Amygdala (tissue), 56 donors: ENCODE measurements at places on chromosomes 7 and 10.
A peak's percentile ranks its signal among the peaks of the same experiment; 100 is the strongest.

- DNase-seq, result no peak
Measured at GRCh38 chr10:112898540-112899390, 51.3 kb upstream of the TCF7L2 start.

DNA sequence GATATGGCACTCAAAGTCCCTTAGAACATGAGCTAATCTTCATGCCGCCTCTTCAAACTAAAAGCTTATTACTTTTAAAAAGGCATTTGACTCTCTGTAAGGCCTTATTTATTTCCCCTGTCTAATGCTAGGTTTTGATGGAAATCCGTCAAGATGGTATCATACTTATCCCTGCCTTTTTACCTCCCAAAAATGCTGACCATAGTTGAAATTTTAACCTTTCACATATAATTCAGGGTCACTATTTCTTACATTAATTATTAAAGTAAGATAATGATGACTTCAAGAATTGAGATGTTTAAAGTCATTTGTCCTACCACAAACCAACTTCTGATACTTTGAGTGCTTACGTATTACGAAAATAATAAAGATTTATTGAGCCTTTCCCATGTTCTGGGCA, 12.3 kb upstream of the OSBPL3 start:
- no peak for DNase-seq

- DNase-seq, result no peak
Measured at GRCh38 chr10:36341471-36341870, 699.4 kb upstream of the FZD8 start.

GRCh38 chr10:15879663-15880062, 19.4 kb upstream of the MINDY3 start:
- no peak for DNase-seq

GRCh38 chr7:66348959-66349358, 143.8 kb downstream of the TPST1 start:
- no peak for DNase-seq

DNA sequence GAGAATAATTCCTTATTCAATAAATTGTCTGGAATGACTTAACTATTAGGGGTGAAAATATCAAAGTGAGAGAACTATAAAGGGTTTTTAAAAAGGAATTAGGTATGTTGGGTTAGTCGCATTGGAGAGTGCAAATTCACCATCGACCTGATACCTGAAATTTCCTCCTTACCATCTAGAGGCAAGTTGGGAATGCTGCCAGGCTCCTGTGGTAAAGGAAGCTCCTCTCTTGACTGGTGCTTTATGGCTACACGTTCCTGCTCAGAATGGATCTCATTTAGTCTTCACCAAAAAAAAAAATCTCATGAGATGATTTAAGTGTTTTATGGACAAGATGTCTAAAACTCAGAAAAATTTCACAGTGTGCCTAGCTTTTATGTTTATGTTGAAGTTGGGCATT, 129.8 kb downstream of the EGFR start:
- DNase-seq, result no peak

GRCh38 chr7:158904599-158904998, 48.2 kb downstream of the DYNC2I1 start:
- DNase-seq, result no peak

- peak; percentile 31 for DNase-seq
Measured at GRCh38 chr7:76262683-76263402, 39.6 kb upstream of the HSPB1 start.

- DNase-seq, result no peak
Measured at GRCh38 chr7:29861884-29862283, 55.6 kb downstream of the WIPF3 start.

- DNase-seq, result no peak
Measured at GRCh38 chr7:142110638-142111037, 880 bp upstream of the MGAM2 start.

- DNase-seq, result no peak
Measured at GRCh38 chr7:142196066-142196840, 61.6 kb downstream of the PRSS58 start.

DNA sequence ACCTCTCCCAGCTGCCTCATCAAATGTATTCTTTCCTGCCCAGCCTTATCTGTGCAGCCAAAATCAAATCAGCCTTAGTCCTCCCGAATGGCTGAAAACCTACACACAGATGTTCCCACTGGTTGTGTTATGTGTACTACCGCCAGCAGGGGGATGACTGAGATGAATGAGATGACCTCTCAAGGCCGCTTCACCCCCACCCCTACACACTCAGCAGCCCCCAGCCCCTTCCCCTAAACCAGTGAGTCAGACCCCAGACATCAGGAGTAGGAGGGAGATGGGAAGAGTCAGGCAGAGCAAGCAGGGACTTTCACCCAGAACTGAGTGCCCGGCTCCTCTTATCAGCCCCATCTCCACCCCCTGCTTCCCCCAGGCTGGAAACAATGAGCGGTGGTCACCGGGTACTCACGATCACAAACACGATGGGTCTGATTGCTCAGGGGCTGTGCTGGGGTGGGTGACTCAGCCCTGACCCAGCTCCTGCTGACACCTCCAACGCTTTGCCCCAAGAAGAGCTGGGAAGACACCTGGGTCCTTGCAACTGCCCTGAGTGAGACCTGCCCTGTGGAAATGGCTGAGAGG, 6.5 kb upstream of the C10orf105 start:
- DNase-seq, result no peak

DNA sequence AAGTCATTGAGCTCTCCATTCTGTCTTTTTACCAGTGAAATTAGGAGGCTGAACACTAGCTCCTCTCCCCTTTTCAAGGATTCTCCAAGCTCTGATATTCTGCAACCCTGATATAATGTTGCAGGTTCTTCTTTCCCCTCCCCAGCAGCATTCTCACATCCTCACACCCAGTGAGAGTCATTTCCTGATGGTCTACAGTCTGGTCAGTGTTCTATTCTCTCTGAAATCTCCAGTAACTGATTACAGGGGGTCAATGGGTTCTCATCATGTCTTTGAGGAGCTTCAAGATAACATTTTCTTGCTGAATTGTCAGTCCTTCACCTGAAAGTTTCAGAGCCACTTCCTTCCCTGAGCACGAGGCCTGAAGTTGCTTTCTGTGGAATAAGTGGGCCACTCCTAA, 299.4 kb downstream of the PTEN start:
- DNase-seq, result no peak

GRCh38 chr10:49152663-49153062, 18.8 kb upstream of the FAM170B start:
- DNase-seq, result no peak

- DNase-seq, result no peak
Measured at GRCh38 chr10:106740-107139, 28.5 kb upstream of the ZMYND11 start.

GRCh38 chr10:20105236-20105635, 289.0 kb downstream of the PLXDC2 start:
- DNase-seq, result no peak

DNA sequence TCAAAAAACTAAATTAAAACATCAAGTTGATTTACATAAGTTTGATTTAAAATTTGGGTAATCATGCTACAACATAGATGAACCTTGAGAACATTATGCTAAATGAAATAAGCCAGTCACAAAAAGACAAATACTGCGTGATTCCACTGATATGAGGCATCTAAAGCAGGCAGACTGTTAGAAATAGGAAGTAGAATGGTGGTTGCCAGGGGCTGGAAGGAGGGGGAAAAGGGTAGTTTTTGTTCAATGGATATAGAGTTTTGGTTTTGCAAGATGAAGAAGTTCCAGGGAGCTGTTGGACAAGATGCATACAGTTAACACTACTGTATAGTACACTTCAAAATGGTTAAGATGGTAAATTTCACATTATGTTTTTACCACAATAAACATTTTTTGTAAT, 45.0 kb upstream of the IFRD1 start:
- no peak for DNase-seq

- no peak for DNase-seq
Measured at GRCh38 chr7:5681979-5682546, 99.4 kb downstream of the RNF216 start.

GRCh38 chr7:111053035-111053434, 37.9 kb upstream of the LRRN3 start:
- DNase-seq, result no peak
